ENCODE measurements at places on chromosomes 2 and 18.

GRCh38 chr2:126399001-126399400, 257.0 kb upstream of the GYPC start:
- no peak for DNase-seq

DNA sequence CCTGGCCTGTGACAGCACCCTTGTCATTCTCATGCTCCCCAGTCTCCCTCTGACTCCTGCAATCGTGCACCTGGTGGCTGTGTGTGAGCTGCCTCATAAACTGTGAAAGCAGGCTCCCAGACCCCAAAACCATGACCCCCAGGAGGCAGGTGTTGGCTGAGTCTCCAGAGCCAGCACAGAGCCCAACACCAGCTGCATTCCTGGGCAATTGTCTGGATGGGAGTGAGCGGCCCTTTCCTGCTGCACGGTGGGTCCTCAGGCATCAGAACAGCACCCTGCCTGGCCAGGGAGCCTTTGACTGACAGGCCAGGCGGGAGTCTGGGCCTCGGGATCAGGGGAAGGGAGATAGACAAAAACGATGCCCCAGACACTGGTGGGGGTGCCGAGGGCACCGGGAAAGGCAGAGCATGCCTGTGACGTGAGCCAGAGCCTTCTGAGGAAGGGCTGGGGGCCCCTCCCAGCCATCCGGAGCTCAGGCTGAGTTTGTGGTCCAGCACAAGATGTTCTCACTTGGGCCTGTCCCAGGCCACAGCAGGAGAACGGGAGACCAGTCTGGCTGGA, 135.1 kb upstream of the GPC1 start:
- DNase-seq = no peak

- DNase-seq = peak; percentile 44
These were observed 294.8 kb upstream of the NRP2 start for GRCh38 chr2:205387350-205388055.

- peak; percentile 23 for DNase-seq
These were observed 115.1 kb upstream of the NOSTRIN start for GRCh38 chr2:168687314-168687713.

All from fibroblast of mammary gland (primary cell).